ENCODE measurements at places on chromosomes 12 and 14. TPM values are rescaled to one million over a fixed set of nuclear protein-coding genes. Genes with fewer than 3 reads are reported as not detected.

GRCh38 chr14:75470238-75470797 lies 42.5 kb downstream of the JDP2 start:
- H3K27me3 ChIP-seq: no peaks in the 10 kb centered on the region
- H3K4me1 ChIP-seq: peaks cover 5% of the 10 kb centered on the region
- DNase-seq: no peak

STON2 gene
- 40.4 TPM for total RNA-seq

ETFBKMT gene
- total RNA-seq: 2.0 TPM

DNA sequence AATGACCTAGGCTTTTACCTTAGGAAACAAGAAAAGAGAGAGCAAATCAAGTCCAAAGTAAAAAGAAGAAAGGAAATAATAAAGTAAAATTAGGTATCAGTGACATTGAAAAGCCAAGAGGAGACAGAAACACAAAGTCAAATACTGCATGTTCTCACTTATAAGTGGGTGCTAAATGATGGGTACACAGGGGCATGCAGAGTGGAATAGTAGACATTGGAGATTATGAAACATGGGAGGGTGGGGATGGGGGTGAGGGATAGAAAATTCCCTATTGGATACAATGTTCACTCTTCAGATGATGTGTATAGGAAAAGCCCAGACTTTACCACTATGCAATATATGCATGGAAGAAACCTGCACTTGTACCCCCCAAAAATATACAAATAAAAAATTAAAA lies 35.1 kb upstream of the CLMN start:
- H3K36me3 ChIP-seq: no peaks in the 10 kb centered on the region
- no peak overlapping the region for H3K4me3 ChIP-seq
- no peak overlapping the region for H3K27ac ChIP-seq
- peaks cover 9% of the 10 kb centered on the region for H3K27me3 ChIP-seq

- no peaks in the 10 kb centered on the region for H3K36me3 ChIP-seq
- peaks cover 43% of the 10 kb centered on the region for H3K4me1 ChIP-seq
- peaks cover 22% of the 10 kb centered on the region for H3K27me3 ChIP-seq
- H3K27ac ChIP-seq: peak overlapping the region; percentile 61
- no peak for DNase-seq
Measured at GRCh38 chr14:93745603-93746273, 42.5 kb downstream of the PRIMA1 start.

- no peak within 1 kb of the TSS for H3K4me3 ChIP-seq
- no peak for DNase-seq
- peaks cover 17% of the 10 kb centered on the region for H3K4me1 ChIP-seq
- H3K27ac ChIP-seq: no peak within 1 kb of the TSS
- peaks cover 9% of the 10 kb centered on the region for H3K27me3 ChIP-seq
Measured at GRCh38 chr12:49950273-49951251, at the start of gene AQP2. TSS of gene AQP2 (plus strand) at chr12:49950737. CDS start at chr12:49950831, 94 bp downstream.

GRCh38 chr12:39571351-39571750 lies 48.3 kb downstream of the ABCD2 start:
- peaks cover 7% of the 10 kb centered on the region for H3K4me1 ChIP-seq
- DNase-seq: no peak
- no peak overlapping the region for H3K4me3 ChIP-seq
- H3K36me3 ChIP-seq: no peaks in the 10 kb centered on the region

NPFF gene
- not detected for total RNA-seq

DNA sequence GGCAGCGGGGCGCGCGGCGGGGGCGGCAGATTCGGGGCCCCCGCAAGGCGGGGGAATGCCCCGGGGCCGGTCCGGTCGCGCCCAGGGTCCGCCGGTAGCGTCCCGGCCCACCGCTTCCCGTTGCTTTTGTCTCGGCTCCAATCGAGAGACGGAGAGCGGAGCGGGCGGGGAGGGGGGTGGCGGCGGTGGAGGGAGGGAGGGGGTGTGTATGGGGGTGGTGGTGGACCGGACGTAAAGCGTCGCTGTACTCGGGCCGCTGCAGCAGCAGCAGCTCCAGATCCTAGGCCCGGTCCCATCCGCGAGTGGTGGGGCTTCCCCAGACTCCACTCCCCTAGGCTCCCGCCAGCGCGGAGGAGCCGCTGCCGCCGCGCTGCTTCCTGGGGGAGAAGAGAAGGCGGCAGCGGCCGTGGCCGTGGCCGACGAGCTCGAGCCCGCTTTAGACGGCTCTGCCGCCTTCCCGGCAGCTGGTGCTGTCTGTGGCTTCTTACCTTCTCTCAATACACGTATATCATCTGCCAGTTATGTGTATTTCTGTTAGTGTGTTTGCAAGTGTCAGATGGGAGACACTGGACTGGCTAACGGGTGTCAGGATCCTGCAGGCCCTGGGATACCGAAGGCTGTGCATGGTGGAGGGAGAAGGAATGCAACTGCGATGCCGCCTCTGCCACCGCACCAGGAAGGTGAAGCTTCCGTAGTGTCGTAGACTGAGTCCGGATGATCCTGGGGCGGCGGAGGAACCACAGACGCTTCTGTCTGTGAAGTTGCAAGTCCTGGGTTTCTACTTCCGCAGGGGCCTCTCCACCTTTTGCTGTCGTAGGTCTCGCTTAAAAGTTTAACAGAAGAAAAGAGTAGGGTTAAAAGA lies 508 bp downstream of the CNOT2 start:
- peak; percentile 77 for DNase-seq
- peak overlapping the region; percentile 100 for H3K27ac ChIP-seq
- peaks cover 38% of the 10 kb centered on the region for H3K4me1 ChIP-seq
- H3K27me3 ChIP-seq: no peaks in the 10 kb centered on the region
- H3K36me3 ChIP-seq: peaks cover 21% of the 10 kb centered on the region

Measured in type B pancreatic cell (in vitro differentiated cells).